ENCODE measurements at places on chromosomes 1 and 21.

DNA sequence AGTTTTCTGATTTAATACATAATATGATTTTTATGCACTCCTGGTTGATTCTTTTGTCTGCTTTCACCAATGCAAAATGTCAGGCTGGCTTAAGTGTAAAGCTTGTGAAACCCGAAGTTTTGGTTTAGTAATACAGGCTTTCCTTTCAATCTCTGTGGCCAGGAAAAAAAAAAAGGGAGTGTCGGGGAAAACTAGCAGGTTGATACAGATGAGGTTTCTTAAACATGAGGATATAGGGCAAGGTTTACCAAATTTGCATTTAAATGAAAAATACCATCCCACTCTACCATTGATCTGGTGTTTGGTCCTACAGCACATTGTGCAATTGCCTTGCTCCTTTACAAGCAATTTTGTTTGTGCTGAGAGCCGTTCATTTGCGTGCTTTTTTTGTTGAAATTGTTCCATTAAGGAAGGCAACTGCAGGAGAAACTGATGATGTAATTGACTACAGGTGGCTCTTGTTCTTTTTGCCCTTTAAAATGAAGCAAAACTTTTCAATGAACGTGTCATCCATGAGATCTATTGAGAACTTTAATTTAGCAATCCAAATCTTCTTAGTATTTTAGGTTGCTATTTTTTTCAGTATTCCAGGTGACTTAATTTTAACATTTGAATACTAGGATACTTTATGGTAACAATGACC is 22.7 kb downstream of the CLIC6 start:
- DNase-seq, result no peak

GRCh38 chr1:221716713-221717484 is 25.0 kb downstream of the DUSP10 start:
- no peak for DNase-seq

GRCh38 chr21:14734191-14734590 is 188.1 kb upstream of the SAMSN1 start:
- DNase-seq, result no peak

GRCh38 chr1:99850459-99851291 is 514 bp downstream of the AGL start:
- DNase-seq, result no peak

- DNase-seq, result no peak
Observed at GRCh38 chr1:21624571-21625389, 44.4 kb downstream of the RAP1GAP start.

- DNase-seq, result no peak
Observed at GRCh38 chr1:61572046-61572445, 152.9 kb downstream of the TM2D1 start.

DNA sequence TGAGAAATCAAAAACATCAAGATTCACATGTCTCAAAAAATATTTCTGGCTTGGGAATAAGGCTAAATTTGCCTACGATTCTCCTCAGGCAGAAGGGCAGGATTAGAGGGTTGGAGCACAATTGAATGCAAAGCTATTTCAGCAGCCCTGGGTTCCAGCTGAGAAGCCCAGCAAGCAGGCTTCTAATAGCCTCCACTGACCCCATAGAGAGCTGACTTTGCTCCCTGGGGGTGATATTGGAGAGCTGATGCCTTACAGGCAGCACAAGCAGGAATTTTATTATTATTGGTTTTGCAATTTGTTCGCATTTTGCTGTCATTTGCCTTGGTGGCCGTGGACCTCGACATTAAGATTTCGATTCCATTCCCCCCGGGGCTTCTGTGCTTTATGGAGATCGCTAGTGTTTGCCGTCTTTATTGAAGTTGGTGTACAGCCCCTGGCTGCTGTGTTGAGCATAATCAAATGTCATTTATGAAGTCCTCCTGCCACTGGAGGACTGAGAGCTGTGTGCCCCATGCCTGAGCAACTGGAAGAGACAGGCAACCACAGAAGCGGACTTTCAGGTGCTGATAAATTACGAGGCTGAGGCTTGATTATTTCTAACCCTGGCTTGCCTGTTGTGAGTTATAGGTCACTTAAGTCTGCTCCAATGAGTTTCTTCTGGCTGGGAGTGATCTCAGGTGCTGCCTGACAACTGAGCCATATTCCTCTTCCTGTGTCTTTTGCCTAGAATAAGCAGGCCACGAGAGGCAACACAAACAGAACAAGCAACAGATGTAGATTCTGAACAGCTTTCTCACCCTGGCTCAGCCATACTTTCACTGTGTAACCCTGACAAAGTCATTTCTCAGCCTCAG is 518.4 kb upstream of the CAMK1G start:
- no peak for DNase-seq

DNA sequence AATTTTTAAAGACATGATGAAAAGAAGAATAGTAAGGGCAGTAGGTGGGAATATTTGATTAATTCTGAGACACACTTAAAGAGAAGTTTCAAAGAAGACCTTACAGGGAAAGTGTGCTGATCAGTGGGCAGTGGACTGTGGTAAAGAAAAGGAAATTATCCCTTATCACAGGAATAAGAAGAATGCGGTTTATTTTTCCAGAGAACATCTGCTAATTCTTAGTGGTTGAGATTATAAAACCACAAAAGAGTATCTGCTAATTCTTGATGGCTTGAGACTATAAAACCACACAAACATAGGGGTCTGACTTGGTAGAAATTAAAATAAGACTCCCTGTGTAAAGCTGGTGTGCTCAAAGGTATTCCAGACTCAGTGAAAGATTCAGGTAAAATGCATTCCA is 60.0 kb upstream of the KCTD3 start:
- DNase-seq, result no peak

DNA sequence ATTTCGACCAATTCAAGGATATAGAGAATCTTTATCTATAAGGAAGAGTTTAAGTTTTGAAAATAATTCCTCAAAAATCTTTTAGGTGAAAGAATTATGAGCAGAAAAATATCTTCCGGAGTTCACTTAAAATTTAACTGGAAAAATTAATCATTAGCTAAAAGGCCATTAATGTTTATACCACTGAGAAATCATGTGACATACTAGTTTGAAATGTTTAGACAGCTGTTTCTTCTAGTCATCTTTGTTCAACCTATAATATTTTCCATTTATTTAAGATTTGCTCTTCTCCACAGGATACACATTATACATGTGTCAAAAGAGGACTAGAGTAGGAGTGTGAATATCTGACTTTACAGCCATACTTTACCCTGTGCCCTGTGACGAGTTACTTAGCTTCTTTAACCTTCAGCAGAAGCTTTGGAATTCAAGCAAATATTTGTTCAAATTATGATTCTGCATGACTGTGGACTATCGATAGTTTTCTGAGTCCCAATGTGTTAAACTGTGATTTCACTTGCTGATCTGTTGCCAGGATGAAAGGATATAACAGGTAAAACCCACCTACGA is 374.8 kb downstream of the BRINP3 start:
- peak; percentile 15 for DNase-seq

DNA sequence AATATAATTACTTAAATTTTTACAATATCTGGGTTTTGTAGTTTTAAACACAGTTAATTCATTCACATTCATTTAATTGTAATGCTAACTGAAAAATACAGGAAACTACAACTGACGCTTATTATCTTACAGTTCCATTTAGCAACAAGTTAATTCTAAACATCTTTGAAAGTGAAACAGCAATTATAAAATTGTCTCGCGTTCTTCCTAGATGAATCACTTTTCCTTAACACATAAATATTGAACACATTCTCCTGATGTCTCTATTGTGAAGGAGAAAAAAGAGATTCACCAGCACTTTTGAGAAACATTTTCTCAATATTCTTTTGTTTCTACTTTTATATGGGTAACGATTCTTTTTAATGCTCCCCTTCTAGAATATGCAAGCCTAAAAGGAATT is 6.4 kb downstream of the PTGFR start:
- DNase-seq, result no peak

DNA sequence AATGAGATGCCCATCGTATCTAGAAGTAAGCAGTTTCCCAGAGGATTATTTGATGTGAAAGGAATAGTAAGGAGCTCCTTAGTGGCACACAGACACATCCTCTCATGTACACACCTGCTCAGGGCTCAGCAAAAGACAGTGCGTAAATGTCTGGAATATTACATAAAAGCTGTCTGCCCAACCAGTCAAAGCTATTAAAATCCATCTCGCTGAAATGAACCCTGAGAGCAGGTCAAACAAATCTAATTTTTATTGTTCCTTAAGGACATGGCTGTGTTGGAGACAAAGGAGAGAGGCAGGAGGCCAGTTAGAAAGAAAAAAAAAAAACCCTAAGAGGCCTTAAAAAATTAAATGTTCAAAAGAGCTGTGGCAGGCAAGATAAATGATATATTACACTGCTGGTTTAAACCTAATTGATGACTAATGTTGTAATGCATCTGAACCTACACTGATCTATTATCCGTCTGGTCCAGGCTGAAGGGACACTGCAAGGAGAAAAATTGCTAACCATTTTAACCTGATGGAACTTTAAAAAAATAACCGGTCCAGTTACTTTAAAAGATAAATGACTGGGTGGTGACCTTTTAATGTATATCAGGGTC is 58.5 kb upstream of the FGGY start:
- no peak for DNase-seq

DNA sequence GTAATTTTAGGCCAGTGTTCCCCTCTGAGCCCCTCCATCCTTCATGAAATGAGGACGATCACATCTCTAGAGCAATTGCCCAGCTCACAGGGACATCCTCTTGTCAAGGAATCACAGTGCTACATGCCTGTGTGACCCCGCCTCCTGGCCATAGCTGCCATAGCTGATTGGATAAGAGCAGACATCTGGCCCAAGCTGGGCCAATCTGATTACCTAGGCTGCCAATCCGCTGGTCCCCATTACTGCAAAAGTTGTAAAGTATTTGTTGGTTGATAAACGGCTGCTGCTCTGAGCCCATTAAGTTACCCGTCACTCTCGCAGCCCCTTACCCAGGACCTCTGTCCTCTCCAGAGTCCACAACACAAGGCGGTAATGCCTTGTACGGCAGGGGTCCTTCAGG is 8.3 kb downstream of the NT5C1A start:
- DNase-seq, result no peak

DNA sequence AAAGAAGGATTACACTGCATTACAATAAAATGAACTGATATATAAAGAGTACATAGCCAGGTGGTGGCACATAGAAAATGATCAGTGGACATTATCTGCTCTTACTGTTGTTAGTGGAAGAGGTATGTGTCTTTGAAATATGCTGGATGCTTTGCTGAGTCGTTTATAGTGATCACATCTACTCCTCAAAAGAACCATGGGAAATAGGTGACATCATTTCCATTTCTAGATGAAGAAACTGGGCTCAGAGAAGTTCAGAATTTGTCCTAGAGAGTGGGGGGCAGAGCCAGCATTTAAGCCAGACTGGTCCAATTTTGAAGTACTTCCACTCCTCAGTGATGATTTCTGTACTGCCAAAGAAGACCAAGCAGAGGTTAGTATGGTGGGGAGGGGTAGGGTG is 34.0 kb upstream of the BACH1 start:
- no peak for DNase-seq

GRCh38 chr1:111422546-111423391 is 4.8 kb downstream of the OVGP1 start:
- peak; percentile 33 for DNase-seq

Data from HuH-7.5 (cell line).